ENCODE measurements at places on chromosomes 5 and 9.

- no peak for DNase-seq
Measured at GRCh38 chr5:73312872-73313510, 135.6 kb downstream of the FOXD1 start.

DNA sequence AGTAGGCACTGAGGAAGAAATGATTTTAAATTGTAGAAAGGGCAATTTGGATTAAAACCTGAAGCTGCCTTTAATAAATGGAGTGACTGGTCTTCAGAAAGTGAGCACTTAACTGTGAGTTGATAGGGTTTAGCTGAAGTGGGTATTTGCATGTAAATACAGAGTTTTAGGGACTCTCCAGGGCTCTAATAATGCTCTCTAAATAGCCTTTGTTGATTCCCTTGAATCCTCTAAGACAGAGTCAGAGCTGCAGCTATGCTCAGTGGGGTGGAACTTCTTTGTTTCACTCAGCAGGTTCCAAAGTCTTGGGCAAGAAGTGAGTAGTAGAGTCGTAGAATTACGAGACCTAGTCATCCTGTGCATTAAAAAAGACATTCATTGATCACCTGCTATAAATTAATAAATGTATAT is 21.4 kb downstream of the GLRA1 start:
- no peak for DNase-seq

DNA sequence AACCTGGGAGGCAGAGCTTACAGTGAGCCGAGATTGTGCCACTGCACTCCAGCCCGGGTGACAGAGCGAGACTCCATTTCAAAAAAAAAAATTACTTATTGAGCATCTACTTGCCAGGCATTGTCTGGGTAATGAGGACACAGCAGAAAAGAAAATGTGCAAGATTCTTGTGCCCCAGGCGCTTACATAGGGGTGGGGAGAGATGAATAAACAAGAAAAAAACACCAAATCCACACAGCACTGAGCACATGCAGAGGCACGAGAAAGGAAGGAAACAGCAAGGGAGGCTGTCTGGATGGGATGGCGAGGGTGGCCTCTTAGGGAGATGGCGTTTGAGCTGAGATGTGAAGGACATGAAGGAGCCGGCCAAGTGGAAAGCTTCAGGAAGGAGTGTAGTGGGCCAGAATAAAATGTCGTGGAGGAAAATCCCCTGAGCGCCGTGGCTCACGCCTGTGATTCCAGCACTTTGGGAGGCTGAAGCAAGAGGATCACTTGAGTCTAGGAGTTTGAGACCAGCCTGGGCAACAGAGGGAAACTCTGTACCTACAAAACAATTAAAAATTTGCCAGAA is 13.9 kb downstream of the DYNC2I2 start:
- no peak for DNase-seq

DNA sequence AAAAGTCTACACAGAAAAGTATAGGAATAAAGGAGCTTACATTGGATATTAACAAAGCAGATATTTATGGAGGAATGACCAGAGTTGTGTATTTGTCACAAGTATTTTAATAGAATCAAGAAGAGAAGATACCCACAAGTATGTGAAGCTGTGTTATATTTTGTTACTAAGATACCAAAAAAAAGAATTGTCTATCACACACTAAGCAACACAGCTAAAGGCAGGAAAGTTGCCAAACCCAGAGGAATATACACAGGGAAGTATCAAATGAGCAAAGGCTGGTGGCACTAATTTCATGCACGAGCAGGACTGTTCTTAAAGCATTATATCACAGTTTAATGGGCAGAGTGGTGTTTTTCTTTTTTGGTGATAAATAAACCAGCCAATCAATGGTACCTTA is 30.9 kb upstream of the RAI14 start:
- DNase-seq = no peak

DNA sequence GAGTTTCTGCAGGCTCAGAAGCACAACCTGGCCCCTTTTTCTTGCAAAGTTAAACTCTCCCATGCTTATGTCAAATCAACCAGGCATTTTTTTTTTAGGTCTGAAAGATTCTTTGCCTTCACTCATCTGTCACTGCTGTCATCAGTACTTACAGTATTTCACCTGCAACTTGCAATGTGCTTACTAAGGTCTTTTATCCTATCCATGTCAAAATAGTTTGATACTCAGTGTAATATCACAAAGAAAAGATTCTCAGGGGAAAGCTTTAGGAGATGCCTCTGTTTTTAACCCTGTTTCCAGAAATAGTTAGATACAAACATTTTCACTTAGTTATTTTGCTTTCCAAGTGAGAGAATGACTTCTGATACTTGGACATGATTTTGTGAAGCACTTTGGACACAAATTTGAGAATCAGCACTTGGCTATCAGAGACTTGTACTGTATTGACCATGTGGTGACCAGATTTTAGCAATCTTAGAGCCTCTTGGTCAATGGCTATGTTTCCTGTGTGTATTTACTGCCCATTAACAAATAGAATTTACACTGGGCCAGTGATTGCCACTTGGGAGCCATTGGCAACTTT is 428.2 kb downstream of the IRX1 start:
- DNase-seq = no peak

DNA sequence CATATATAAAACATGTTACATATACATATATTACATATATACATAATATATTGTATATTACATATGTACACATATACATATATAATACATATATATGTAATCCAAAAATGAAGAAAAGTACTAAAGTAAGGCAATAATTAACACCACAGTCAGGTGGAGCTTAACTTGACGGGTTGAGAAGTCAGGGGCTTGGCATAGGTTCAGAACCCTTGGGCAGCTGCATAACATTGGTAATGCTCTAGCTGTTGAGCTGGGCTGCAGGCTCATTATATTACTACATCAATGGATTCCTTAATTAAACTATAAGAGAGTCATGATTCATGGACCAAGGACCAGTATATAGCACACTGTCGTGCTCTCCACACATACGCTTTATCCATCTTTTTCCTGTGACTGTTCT is 435.2 kb upstream of the ADAMTS16 start:
- no peak for DNase-seq

GRCh38 chr5:174549254-174549653 is 175.1 kb upstream of the MSX2 start:
- DNase-seq = no peak

DNA sequence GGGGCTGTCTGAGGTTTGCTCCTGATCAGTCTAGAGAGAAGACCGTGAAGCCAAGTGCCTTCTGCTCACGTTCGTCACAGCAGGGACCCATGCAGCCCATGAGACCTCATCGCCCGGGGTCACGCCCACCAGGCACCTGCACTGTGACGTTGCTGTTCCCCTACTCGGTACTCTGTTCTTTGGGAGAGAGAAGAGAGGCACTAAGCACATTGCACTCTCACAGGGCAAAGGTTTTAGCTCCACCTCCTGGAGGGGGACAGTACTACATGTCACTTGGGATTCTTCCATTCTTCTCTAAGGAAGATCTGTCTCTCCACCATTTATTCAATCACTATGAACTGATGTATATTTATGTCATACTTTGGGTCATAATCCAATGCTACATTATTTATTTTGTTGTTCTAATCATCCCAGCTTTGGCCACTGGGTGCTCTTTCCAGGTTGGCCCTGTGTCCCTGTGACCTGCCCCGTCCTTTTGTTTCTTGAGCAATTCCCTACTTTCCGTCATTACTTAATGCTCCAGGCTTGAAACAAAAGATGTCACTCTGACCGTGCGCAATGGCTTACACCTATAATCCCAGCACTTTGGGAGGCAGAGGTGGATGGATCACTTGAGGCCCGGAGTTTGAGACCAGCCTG is 31.4 kb upstream of the BRD3 start:
- DNase-seq = no peak

GRCh38 chr5:144369006-144369405 is 198.3 kb downstream of the KCTD16 start:
- no peak for DNase-seq

- no peak for DNase-seq
Measured at GRCh38 chr9:121472446-121472845, 27.2 kb downstream of the GGTA1 start.

- no peak for DNase-seq
Measured at GRCh38 chr9:131580358-131580757, 35.0 kb downstream of the PRRT1B start.

DNA sequence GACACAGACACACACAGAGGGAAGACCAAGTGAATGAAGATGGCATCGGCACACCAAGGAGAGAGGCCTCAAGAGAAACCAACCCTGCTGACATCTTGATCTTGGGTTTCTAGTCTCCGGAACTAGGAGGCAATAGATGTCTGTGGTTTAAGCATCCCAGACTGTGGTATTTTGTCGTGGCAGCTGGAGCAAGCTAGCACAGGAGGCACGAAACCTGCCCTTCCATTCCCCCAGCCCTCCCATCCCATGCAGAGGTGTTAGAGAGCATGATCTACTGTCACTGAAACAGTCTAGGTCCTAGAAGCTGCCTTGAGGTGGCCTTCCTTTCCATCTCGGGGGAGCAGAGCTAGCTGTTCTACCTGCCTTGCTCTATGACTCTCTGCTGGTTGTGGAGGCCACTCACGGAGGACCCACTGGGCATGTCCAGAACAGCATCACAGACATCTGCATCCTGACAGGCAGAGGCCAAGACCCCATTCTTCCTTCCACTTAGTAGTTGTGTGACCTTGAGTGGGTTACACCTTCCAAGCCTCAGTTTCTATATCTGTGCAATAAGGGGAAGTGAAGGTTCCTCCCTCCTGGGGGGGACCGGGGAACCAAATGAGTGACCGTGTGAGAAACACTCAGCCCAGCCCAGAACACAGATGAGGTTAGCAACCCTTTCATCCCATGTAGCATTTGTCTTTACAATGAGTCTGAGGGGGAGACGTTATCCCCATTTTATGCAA is 134.3 kb upstream of the BOD1 start:
- DNase-seq = no peak

Data from DMS 273 treated with DMSO at 0.1 percent for 48 hours (cell line).